Immature natural killer cell (primary cell): ENCODE measurements at places on chromosomes 4 and X. TPM values are rescaled to one million over a fixed set of nuclear protein-coding genes. Genes with fewer than 3 reads are reported as not detected.

DNA sequence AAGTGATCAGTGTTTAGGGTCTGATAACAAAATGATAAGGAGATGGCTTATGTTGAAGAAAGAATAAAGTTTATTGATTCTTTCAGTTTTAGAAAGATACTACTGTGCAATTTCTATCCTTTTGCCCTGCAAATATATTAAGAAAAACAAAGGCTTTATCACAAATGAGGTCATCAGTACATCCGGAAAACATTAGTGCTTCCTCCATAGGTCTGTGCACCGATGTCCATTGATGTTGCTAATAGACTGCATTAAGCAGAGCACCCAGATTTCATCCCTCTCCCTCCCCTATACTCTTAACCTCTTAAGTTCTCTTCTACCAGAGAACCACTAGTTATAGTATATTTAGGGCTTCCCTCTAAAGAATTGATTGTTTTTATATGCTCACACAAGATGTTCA lies 53.7 kb upstream of the HHIP start:
- no peak for DNase-seq
- H3K4me1 ChIP-seq: no peaks in the 10 kb centered on the region
- no peak overlapping the region for H3K27ac ChIP-seq
- no peak overlapping the region for H3K4me3 ChIP-seq
- no peaks in the 10 kb centered on the region for H3K27me3 ChIP-seq

- H3K27ac ChIP-seq: no peak overlapping the region
- H3K27me3 ChIP-seq: no peaks in the 10 kb centered on the region
- H3K4me3 ChIP-seq: no peak overlapping the region
- H3K4me1 ChIP-seq: no peaks in the 10 kb centered on the region
- H3K36me3 ChIP-seq: no peaks in the 10 kb centered on the region
Measured at GRCh38 chr4:24224446-24224845, 334.6 kb upstream of the PPARGC1A start.

- no peak overlapping the region for H3K4me3 ChIP-seq
- H3K36me3 ChIP-seq: no peaks in the 10 kb centered on the region
- H3K27ac ChIP-seq: no peak overlapping the region
- peaks cover 45% of the 10 kb centered on the region for H3K4me1 ChIP-seq
Measured at GRCh38 chr4:108107729-108108382, 60.9 kb downstream of the LEF1 start.

DNA sequence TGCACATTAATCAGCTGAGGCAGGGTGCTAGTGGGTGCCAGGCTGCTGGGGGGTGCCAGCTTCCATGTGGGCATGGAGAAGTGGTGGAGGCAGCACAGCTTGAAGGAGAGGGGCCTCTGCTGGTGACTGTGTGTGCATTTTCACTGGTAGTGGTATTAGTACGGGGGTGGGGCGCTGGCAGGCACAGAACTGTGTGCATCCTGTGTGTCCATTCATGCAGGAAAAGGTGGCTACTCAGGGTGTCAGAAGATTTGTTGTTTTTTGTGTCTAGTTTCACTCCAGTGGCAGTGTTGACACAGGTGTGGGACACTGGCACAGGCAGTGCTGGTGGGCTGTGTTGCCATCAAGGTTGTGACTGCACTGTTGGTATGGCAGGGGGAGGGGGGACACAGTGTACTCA lies 1303.6 kb downstream of the FAM133A start:
- no peak overlapping the region for H3K4me3 ChIP-seq
- no peaks in the 10 kb centered on the region for H3K4me1 ChIP-seq
- no peak overlapping the region for H3K27ac ChIP-seq
- no peak for DNase-seq
- no peaks in the 10 kb centered on the region for H3K36me3 ChIP-seq

GRCh38 chr4:81966676-81967075 lies 407.1 kb downstream of the HNRNPD start:
- H3K27me3 ChIP-seq: peaks cover 5% of the 10 kb centered on the region
- no peaks in the 10 kb centered on the region for H3K4me1 ChIP-seq
- H3K36me3 ChIP-seq: no peaks in the 10 kb centered on the region

- no peak overlapping the region for H3K27ac ChIP-seq
- DNase-seq: no peak
- H3K36me3 ChIP-seq: peaks cover 5% of the 10 kb centered on the region
- peaks cover 3% of the 10 kb centered on the region for H3K27me3 ChIP-seq
- peak overlapping the region; percentile 38 for H3K4me3 ChIP-seq
- peaks cover 19% of the 10 kb centered on the region for H3K4me1 ChIP-seq
Measured at GRCh38 chr4:169565606-169566005, 46.8 kb downstream of the NEK1 start.

GRCh38 chr4:72283357-72283756 lies 251.6 kb downstream of the NPFFR2 start:
- H3K4me1 ChIP-seq: no peaks in the 10 kb centered on the region
- no peak overlapping the region for H3K27ac ChIP-seq
- no peak for DNase-seq

GRCh38 chr4:34720571-34720970 lies 1523.7 kb downstream of the ARAP2 start:
- H3K36me3 ChIP-seq: no peaks in the 10 kb centered on the region
- no peaks in the 10 kb centered on the region for H3K27me3 ChIP-seq
- H3K27ac ChIP-seq: no peak overlapping the region
- no peaks in the 10 kb centered on the region for H3K4me1 ChIP-seq
- no peak for DNase-seq

The RHOXF2 gene
- not detected for polyA plus RNA-seq

DNA sequence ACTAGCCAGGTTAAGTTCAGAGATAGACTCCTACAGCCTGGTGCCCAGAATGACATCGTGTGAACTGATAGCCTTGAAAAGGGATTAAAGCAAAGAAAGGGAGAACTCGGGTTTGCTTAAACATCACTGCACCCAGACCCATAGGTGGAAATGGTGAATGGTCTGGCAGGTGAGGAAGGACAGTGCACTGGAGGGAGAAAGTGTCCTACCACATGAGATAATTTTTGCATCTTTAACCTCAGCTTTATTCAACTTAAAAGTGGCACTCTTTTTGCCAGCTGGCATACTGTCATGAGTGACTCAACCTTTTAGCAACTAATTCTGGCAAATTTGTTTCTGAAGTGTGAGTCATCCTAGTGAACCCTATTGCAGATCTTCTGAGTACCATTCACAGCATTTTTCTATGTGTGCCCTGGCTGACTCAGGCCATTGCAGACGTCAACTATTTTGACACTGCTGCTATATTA lies 53.0 kb upstream of the DAPP1 start:
- no peak overlapping the region for H3K4me3 ChIP-seq
- no peaks in the 10 kb centered on the region for H3K36me3 ChIP-seq
- no peak for DNase-seq
- H3K4me1 ChIP-seq: no peaks in the 10 kb centered on the region
- no peak overlapping the region for H3K27ac ChIP-seq

The CLNK gene
- 1.5 TPM for polyA plus RNA-seq

The ACSL1 gene
- polyA plus RNA-seq: 4.8 TPM

- H3K36me3 ChIP-seq: no peaks in the 10 kb centered on the region
- no peak overlapping the region for H3K4me3 ChIP-seq
- H3K4me1 ChIP-seq: no peaks in the 10 kb centered on the region
- DNase-seq: no peak
Measured at GRCh38 chr4:28558895-28559294, 1698.3 kb downstream of the STIM2 start.

DNA sequence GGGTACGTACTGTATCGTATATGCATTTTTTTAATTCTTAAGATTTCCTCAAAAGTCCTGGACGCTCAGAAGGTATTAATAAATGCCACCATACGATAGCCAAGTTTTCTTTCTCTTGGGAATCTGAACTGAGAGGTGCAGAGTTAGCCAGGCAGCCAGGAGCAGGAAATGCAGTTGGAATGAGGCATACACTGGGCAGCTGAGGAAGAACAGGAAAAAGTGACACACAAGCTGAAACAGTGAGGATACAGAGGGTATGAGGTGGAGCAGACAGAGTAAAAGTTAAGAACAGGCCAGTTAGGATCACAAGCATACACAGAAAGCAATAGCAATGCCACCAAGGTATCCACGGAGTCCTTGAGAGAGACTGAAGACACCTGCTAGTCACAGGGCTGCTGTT lies 13.4 kb downstream of the UFSP2 start:
- H3K27me3 ChIP-seq: peaks cover 2% of the 10 kb centered on the region
- no peaks in the 10 kb centered on the region for H3K4me1 ChIP-seq
- peaks cover 46% of the 10 kb centered on the region for H3K36me3 ChIP-seq
- no peak overlapping the region for H3K27ac ChIP-seq
- no peak overlapping the region for H3K4me3 ChIP-seq

GRCh38 chrX:40671126-40671525 lies 23.8 kb upstream of the CXorf38 start:
- peaks cover 54% of the 10 kb centered on the region for H3K36me3 ChIP-seq
- DNase-seq: no peak
- H3K27ac ChIP-seq: no peak overlapping the region

GRCh38 chr4:113086172-113086695 lies 36.8 kb downstream of the ANK2 start:
- no peaks in the 10 kb centered on the region for H3K4me1 ChIP-seq
- no peak overlapping the region for H3K4me3 ChIP-seq
- H3K27ac ChIP-seq: no peak overlapping the region
- H3K36me3 ChIP-seq: no peaks in the 10 kb centered on the region

The FAM47A gene
- not detected for polyA plus RNA-seq

DNA sequence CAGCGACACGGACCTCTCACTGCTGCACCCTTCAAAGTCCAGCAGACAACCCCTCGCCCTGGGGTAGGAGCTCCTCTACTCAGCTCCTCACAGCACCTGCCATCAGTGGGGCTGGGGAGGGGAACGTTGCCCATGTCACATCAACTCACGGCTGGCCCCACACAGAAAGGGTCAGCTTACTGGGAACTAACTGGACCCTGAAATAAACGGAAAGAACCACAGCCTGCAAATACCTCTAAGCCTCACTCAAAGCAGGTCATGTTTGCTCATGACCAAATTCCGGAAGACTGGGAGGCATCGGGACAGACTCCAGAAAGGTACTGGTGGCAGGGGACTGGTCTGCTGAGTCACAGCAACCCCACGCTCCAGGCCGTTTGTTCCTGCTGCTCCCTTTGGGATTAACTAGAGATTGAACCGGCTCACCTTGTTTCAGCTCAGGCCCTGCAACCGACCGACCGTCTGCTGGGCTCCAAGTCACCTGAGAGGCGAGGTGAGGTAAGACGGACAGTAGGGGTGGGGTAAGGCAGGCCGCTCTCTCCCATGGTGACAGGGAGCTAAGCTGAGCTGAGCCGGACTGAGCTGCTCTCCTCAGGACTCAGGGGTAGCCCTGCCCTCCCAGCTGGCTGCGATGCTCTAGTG lies 5.6 kb downstream of the G6PD start:
- peaks cover 69% of the 10 kb centered on the region for H3K4me1 ChIP-seq
- peaks cover 4% of the 10 kb centered on the region for H3K27me3 ChIP-seq
- peaks cover 5% of the 10 kb centered on the region for H3K36me3 ChIP-seq
- H3K27ac ChIP-seq: peak overlapping the region; percentile 96
- DNase-seq: no peak
